ENCODE measurements at places on chromosomes 11 and 22. TPM values are rescaled to one million over a fixed set of nuclear protein-coding genes. Genes with fewer than 3 reads are reported as not detected.

DNA sequence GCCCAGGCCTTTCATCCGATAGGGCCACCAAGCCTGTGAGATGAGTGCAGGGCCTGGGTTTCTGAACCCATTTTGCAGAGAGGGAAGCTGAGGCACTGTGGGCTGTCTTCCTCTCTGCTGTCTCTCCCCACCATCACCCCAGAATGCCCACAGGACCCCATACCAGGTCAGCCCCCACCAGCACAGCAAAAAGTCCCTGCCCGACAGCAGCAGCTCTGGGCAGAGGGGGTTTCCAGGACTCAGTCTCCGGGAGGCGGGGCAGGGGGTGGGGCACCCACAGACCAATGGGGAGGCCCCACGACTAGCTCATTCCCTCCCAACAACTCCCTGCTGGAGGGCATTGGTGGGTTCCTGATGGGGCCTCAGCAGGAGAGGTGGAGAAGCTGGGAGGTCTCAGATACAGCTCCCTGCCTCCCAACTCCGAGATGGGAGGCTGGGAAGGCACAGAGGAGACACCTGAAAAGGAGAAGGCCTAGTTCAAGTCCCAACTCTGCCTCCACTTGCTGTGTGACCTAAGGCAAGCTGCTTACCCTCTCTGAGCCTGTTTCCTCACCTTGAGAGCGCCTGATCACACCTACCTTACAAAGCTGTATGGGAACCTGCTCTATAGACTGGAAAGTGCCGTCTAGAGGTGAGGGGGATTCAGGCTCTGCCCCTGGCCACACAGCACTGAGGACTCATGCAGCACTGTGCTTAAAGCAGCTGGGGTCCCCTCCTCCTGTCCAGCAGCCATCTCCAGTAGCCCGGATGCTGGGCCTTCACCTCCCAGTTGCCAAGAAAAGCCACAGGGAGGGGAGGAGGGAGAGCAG, 3.5 kb downstream of the CBX7 start:
- no peaks in the 10 kb centered on the region for H3K36me3 ChIP-seq
- H3K4me3 ChIP-seq, result no peak overlapping the region
- no peaks in the 10 kb centered on the region for H3K27me3 ChIP-seq
- H3K4me1 ChIP-seq, result peaks cover 14% of the 10 kb centered on the region

DNA sequence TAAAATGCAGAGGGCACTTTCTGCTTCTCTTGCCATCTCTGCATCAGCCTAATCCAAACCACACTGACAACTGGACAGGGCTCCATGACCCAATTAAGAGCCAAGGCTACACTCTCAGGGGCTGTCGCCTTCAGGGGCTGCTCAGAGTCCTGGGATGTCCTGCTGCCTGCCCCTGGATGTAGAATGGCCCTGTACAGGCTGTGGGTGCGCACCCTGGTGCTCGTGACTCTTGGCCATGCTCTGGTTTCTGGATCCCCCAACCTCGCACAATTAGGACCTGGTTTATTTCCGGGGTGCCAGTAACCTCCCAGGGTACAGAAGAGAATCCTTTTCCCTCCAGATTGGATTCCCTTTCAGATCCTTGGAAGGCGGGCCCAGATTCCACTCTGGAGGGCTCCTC, 11.3 kb downstream of the IFT27 start:
- DNase-seq, result no peak
- H3K27me3 ChIP-seq, result no peaks in the 10 kb centered on the region
- no peak overlapping the region for H3K27ac ChIP-seq

- peak; percentile 25 for DNase-seq
- H3K4me1 ChIP-seq, result peaks cover 13% of the 10 kb centered on the region
- H3K36me3 ChIP-seq, result no peaks in the 10 kb centered on the region
Observed at GRCh38 chr11:93570759-93571413, 27.7 kb upstream of the SMCO4 start.

DNA sequence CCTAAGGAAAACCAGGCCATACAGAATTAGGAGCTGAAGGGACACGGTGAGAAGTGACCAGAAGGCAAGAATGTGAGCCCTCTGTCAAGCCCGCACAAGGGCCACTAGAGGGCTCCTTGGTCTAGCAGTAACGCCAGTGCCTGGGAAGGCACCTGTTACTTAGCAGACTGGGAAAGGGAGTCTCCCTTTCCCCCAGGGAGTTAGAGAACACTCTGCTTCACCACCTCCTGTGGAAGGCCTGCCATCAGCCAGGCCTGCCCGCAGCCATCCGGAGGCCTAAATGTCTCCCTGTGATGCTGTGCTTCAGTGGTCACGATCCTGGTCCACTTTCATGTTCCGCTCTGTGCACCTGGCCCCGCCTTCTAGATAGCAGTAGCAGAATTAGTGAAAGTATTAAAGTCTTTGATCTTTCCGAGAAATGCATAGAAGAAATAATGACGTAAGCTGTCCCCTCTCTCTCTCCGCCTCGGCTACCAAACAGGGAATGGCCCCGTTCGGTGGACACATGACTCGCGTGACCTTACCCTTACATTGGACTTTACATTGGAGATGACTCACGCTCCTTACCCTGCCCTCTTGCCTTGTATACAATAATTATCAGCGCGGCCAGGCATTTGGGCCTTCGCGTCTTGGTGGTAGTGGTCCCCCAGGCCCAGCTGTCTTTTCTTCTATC, 10.7 kb upstream of the GSTP1 start:
- H3K4me1 ChIP-seq, result no peaks in the 10 kb centered on the region
- no peak overlapping the region for H3K4me3 ChIP-seq
- peaks cover 7% of the 10 kb centered on the region for H3K27me3 ChIP-seq

- no peak overlapping the region for H3K27ac ChIP-seq
- H3K36me3 ChIP-seq, result no peaks in the 10 kb centered on the region
- no peak overlapping the region for H3K4me3 ChIP-seq
- no peaks in the 10 kb centered on the region for H3K27me3 ChIP-seq
- DNase-seq, result no peak
Observed at GRCh38 chr11:40186437-40187263, 1272.8 kb downstream of the LRRC4C start.

DNA sequence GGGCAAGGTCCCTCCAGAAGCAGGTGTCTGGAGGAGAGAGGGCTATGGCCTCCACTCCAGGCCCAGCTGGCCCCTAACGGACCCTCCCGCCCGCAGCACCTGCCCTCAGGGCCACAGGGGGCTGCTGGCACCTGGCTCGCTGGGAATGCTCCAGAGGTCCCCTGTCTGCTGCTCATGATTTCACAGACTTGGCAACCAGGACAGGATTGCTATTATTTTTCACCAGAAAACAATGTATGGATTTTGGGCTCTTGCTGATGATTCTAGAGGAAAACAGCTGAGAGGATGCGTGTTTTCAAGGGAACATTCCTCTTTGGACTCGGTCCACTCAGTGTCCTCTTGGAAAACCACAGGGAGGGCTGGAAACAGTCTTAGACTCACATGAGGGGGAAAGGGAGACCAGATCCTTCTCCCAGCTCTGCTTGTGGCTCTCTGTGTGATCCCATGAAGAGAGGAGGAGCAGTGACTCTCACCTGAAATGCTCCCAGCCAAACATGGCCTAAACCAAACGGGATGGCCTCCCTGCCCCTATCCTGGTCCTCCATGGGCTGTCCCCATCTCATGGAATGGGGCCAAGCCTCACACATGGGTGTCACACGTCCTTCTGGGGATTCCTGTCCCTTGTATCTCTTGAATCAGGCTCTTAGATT, 15.8 kb downstream of the MYEOV start:
- H3K36me3 ChIP-seq, result no peaks in the 10 kb centered on the region
- no peak overlapping the region for H3K27ac ChIP-seq
- no peak overlapping the region for H3K4me3 ChIP-seq
- peaks cover 25% of the 10 kb centered on the region for H3K4me1 ChIP-seq
- DNase-seq, result no peak

DNA sequence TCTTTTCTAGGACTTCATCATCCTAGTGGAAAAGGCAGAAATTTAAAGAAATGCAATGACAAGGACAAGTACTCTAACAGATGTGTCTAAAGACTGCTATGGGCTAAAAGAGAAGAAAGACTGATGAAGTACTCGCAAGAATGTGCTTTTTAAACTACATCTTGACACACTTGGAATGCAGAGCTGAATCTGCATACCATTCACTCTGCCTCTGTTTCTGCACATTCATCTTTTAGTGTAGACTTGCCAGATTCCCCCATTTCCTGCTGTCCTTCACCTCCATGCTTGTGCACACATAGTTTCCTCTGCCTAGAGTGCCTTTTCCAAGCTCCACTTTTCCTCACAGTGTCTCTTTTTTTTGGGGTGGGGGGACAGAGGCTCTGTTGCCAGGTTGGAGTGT, 239.0 kb upstream of the CCDC179 start:
- DNase-seq, result no peak
- no peak overlapping the region for H3K4me3 ChIP-seq
- no peak overlapping the region for H3K27ac ChIP-seq
- H3K4me1 ChIP-seq, result no peaks in the 10 kb centered on the region

DNA sequence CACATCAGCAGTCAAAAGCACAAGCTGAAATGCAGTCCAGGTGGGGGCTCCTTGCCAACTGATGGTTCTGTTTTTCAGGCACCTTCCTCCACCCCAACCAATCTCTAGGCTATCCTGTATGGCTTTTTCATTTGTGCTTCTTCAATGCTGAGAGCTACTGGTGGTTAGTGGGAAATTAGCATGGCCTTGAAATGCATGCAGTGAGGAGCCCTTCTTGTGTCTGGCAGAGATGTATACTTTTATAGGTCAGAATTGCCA, 167.4 kb downstream of the NAV2 start:
- H3K36me3 ChIP-seq, result no peaks in the 10 kb centered on the region
- no peaks in the 10 kb centered on the region for H3K27me3 ChIP-seq
- peaks cover 18% of the 10 kb centered on the region for H3K4me1 ChIP-seq

FIBIN gene
- 8.5 TPM for total RNA-seq

EIF3D gene
- total RNA-seq, result 61.4 TPM

MPEG1 gene
- total RNA-seq, result 5.3 TPM

DNA sequence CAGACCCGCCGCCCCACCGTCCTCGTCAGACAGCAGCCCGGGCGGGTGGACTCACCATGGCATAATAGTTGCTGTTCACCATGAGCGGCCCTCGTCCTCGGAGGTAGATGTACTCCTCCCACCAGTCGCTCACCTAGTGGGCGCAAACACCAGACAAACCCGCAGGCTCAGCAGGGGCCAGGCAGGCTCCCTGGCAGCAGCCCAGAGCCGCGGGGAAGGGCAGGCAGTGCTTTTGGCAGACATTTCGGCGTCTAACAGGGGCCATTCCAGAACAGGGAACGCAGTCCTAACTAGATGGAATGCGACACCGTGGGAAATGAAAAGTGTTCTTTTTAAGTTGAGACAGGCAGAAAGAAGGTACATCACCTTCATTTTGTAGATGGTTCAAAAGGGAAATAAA, 44.9 kb downstream of the CPT1A start:
- no peak for DNase-seq
- H3K27ac ChIP-seq, result no peak overlapping the region
- no peaks in the 10 kb centered on the region for H3K27me3 ChIP-seq
- no peaks in the 10 kb centered on the region for H3K4me1 ChIP-seq
- H3K36me3 ChIP-seq, result peaks cover 32% of the 10 kb centered on the region

DNA sequence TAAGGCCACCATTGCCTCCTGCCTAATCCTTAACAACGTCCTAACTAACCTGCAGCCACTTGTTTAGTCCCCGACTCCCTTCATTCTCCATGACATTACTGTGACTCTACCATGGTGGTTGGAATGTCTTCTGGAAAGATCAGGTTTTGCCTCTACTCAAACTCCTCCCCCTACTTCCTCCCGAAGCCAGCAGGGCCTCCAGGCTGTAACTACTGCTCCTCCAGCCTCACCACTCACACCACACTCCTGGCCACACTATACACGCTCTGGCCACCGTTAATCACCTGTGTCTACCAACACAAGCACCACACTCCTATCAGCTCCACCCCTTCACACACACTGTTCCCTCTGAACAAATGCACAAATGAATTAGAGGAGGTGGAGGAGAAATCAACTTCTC, 69.2 kb downstream of the PACSIN2 start:
- H3K4me1 ChIP-seq, result peaks cover 98% of the 10 kb centered on the region
- no peak overlapping the region for H3K27ac ChIP-seq
- no peaks in the 10 kb centered on the region for H3K27me3 ChIP-seq
- H3K4me3 ChIP-seq, result no peak overlapping the region

- no peaks in the 10 kb centered on the region for H3K36me3 ChIP-seq
- H3K4me3 ChIP-seq, result no peak overlapping the region
- no peak overlapping the region for H3K27ac ChIP-seq
- no peaks in the 10 kb centered on the region for H3K27me3 ChIP-seq
Observed at GRCh38 chr11:96033599-96033998, 109.7 kb upstream of the MTMR2 start.

DNA sequence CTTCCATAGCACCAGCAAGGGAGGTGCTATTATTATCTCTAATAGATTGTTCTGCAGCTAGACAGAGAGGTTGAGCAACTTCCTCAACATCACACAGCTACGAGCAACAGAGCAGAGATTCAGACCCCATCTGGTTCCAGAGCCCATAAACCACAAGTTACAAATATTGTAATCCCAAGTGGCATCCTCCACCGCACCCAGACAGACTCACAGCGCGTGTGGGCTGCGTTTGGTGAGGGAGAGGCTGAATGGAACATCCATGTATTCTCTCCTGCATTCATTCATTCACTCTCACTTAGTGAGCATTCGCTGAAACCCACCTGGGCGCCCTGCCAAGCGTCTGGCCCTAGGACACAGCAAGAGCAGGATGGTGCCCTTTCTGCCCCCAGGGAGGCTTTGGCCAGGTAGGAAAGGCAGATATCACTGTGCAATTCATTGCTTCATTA, 33.5 kb downstream of the LIF start:
- H3K27me3 ChIP-seq, result peaks cover 77% of the 10 kb centered on the region
- no peak overlapping the region for H3K4me3 ChIP-seq
- peaks cover 17% of the 10 kb centered on the region for H3K4me1 ChIP-seq

C11orf16 gene
- total RNA-seq, result not detected

GRCh38 chr11:76035020-76035419, 171.3 kb downstream of the WNT11 start:
- no peaks in the 10 kb centered on the region for H3K27me3 ChIP-seq
- H3K36me3 ChIP-seq, result no peaks in the 10 kb centered on the region
- H3K4me3 ChIP-seq, result no peak overlapping the region
- H3K4me1 ChIP-seq, result peaks cover 11% of the 10 kb centered on the region
- H3K27ac ChIP-seq, result no peak overlapping the region
- DNase-seq, result no peak

DNA sequence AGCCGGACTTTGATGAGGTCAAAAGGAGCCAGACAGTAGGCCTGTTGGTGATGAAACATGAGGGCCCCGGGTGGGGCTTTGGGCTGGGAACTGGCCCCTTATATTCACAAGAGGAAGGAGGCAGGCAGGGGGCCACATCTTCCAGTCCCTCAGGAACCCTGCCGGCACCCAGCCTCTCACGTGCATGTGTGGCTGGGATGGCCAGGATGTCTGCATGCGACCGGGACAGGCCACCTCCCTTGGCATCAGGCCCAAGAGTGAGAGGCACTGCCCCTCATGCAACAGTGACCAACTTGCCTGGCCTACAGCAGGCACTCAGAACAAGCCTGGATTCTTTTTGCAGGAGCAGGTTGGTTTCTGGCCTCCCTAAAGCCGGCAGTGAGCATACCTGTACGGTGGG, 5.4 kb downstream of the SLC25A45 start:
- H3K36me3 ChIP-seq, result no peaks in the 10 kb centered on the region
- H3K27ac ChIP-seq, result peak overlapping the region; percentile 0
- H3K4me1 ChIP-seq, result peaks cover 16% of the 10 kb centered on the region
- H3K27me3 ChIP-seq, result no peaks in the 10 kb centered on the region
